Uterine smooth muscle cell (primary cell): ENCODE measurements at places on chromosomes 1 and 21. TPM values are rescaled to one million over a fixed set of nuclear protein-coding genes. Genes with fewer than 3 reads are reported as not detected.

The TP53BP2 gene
- 47.1 and 65.3 TPM in 2 replicates for total RNA-seq

The GLIS1 gene
- 0.22 and 0.50 TPM in 2 replicates for total RNA-seq

The MATN1 gene
- total RNA-seq, result not detected in 2 replicates

The INKA2 gene
- 0.87 and 0.89 TPM in 2 replicates for total RNA-seq

The AIM2 gene
- 0.11 TPM in 1 of 2 replicates, not detected in the other for total RNA-seq

The FCER1G gene
- not detected in 2 replicates for total RNA-seq

The KRTAP21-2 gene
- not detected in 2 replicates for total RNA-seq

The B3GALT5 gene
- 0.33 and 1.1 TPM in 2 replicates for total RNA-seq

The FLG gene
- under 0.01 TPM in 1 of 2 replicates, not detected in the other for total RNA-seq

The ERICH3 gene
- not detected in 2 replicates for total RNA-seq

The CYP4Z1 gene
- total RNA-seq, result not detected in 2 replicates

The TAS1R3 gene
- total RNA-seq, result 0.11 and 0.12 TPM in 2 replicates

The GUCA2A gene
- not detected in 2 replicates for total RNA-seq

The KRTAP13-2 gene
- total RNA-seq, result not detected in 2 replicates

The SPRR2F gene
- not detected in 2 replicates for total RNA-seq

The CLDN14 gene
- total RNA-seq, result 0.11 and 0.37 TPM in 2 replicates

The LMOD1 gene
- total RNA-seq, result 8.0 and 19.4 TPM in 2 replicates

The NPHP4 gene
- 7.5 and 9.2 TPM in 2 replicates for total RNA-seq

The IL19 gene
- not detected in 2 replicates for total RNA-seq

The KCNJ9 gene
- not detected in 2 replicates for total RNA-seq

The ETNK2 gene
- total RNA-seq, result 7.9 and 10.0 TPM in 2 replicates

The FOXJ3 gene
- total RNA-seq, result 15.5 and 17.6 TPM in 2 replicates

The S100A7A gene
- not detected in 2 replicates for total RNA-seq
